Fibroblast of skin of back (primary cell): ENCODE measurements at places on chromosomes 11 and 22.

DNA sequence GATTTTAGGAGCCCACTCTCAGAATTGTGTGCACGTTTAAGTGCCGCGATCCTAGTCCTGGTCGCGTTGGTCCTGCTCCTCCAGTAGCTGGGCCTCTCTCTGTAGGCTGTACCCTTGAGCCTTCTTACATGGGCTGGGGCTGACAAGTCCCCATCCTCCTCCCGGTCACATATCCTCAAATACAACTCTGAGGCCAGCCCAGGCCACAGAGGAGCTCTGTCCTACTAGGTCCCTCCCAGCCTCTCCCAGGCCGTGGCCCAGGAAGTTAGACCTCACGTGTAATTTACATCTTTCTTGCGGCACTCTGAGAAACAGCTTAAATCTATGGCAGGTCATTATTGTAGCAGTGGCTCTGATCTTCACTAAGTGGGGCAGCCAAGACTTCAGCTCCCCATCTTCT lies 207.2 kb upstream of the TBCEL start:
- DNase-seq = no peak

- DNase-seq = no peak
Measured at GRCh38 chr22:38303974-38304373, 13.3 kb downstream of the CSNK1E start.

- DNase-seq = peak; percentile 11
Measured at GRCh38 chr11:111707039-111707690, 59.0 kb downstream of the PPP2R1B start.

DNA sequence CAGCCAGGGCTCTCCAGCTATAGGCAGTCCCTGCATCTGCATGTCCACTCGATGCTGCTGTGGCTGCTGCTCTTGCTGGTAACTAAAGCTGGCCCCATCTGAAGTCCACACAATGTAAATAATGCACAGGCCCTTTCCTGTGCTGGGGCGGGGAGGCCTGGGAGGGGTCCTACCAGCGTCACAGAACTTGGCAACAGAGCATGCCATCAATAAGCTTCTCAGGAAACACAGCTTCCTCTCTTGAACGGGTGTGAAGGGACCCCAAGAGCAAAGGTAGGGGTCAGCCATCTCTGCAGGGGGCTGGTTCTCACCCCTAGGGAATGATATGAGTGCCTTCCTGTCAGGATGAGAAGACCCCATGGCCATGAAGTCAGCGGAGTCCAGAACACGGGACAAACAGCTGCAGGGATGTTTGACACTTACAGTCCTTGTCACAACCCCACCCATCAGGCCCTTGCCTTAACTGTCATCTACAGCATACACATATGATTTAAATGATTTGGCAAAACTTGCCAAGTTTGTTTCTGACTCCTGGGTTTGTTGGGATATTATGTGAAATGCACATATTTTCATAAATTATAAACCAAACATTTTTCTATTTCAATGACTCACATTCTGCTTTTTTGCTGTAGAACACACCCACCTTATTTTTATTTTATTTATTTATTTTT lies 39.1 kb upstream of the LYVE1 start:
- no peak for DNase-seq

- DNase-seq = no peak
Measured at GRCh38 chr11:11081288-11081687, 223.4 kb upstream of the ZBED5 start.

- DNase-seq = no peak
Measured at GRCh38 chr11:34600339-34601084, 20.4 kb upstream of the EHF start.

DNA sequence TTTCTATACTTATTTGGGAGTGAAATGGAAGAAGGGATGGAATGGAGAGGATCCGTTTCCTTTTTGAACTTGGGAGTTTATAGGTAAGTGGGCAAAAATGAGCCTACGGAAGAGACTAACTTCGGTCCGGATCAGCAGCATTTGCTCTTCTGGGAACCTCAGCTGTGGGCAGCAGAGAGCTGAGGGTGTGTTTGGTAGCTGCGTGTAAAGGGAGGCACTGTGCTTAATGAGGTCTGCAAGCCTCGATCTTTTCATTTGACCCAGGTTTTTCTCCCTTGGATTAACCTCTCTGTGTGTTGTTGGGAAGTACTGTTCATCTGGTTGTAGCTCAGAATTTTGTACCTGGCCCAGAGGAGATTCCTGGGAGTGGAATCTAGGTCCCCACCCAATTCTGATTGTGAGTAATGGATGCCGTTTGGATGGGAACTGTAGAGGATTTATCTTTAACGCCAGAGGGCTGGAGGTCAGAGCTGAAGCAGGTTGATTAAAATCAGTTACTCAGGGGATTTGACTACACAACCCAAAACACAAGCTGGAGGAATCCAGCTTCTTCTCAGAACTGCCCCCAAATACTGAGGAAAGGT lies 201.6 kb upstream of the SORL1-AS1 start:
- DNase-seq = no peak

DNA sequence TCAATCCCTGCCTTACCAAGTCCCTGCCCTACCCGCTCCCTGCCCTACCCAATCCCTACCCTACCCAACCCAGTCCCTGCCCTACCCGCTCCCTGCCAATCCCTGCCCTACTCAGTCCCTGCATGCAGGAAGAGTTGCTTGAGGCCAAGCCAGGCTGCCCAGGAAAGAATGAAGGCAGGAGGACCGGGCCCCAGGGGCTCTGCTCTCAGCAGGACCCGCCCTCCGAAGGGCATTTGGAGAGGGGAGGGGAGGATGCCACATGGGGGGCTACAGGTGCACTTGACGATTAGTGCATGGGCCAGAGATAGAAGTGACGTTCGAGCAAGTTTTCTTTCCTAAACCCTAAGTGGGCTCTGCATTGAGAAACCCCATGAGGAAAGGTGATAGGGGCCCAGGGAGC lies 581.2 kb downstream of the TBC1D22A start:
- no peak for DNase-seq

- DNase-seq = peak; percentile 77
Measured at GRCh38 chr22:36332623-36333332, 55.0 kb downstream of the MYH9 start.

- DNase-seq = no peak
Measured at GRCh38 chr11:57792060-57792541, 30.5 kb downstream of the CTNND1 start.

DNA sequence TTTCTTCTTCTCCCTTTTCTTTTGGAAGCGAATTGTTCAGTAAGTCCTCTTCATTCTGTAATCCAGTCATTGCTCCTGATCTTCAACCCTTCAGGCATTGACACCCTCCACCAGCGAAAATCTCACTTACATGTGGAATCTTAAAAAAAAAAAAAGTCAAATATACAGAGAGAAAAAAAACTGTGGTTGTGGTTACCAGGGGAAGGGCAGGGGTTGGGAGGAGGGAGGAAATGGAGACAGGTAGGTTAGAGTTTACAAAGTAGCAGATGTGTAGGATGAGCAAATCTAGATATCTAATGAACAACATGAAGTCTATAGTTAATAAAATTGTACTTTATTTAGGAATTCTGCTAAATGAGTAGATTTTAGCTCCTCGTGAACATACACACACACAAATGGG lies 17.7 kb upstream of the TMEM123 start:
- DNase-seq = no peak

DNA sequence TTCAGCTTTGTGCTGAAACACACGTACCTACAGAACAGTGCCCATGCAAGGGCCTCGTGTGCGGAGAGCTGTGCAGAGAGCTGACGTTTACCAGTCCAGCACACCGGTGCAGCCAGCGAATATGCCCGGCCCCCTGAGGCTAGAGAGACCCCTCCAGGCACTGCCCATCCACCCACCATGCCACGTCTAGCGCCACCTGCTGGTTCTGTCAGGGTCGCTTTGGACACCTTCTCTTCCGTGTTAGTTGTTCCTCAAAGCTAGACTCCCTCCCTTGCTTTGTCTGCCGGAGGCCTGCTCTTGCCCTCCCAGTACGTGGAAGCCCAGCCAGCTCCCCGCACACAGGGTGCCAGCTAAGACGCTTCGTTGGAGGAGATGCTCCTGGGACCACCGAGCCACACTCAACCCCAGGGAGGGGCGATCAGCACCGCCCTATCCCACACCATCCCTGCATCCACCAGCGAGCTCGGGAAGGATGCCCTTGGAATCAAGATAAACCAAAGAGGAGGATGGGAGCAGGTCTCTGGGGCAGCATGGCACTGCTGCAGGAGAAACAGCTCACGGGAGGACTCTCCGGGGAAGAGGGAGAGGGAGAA lies 43.4 kb downstream of the CPT1A start:
- no peak for DNase-seq

- DNase-seq = no peak
Measured at GRCh38 chr11:105367129-105367528, 227.6 kb upstream of the CARD18 start.

GRCh38 chr11:93917673-93918072 lies 67.3 kb upstream of the VSTM5 start:
- no peak for DNase-seq

DNA sequence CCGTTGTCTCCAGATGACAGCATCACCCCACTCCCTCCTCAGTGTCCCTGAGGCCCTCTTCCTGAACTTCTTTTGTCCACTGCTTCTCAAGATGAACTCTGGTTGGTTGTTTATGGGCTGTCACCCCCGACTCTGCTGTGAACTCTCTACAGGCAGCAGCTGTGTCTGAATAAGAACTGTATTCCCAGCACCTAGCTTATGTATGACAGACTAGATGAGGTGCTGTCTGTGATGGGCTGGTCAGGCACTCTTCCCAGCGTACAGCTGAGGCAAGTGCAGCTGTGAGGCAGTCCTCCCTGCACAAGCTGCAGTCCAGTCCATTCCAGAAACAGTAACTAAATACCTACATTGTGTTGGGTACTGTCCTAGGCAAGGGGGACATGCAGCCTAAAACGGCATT lies 111.4 kb upstream of the PITPNB start:
- DNase-seq = no peak

- no peak for DNase-seq
Measured at GRCh38 chr22:39819429-39819828, 74.1 kb downstream of the ENTHD1 start.

GRCh38 chr11:13576995-13577394 lies 81.2 kb upstream of the PTH start:
- no peak for DNase-seq

DNA sequence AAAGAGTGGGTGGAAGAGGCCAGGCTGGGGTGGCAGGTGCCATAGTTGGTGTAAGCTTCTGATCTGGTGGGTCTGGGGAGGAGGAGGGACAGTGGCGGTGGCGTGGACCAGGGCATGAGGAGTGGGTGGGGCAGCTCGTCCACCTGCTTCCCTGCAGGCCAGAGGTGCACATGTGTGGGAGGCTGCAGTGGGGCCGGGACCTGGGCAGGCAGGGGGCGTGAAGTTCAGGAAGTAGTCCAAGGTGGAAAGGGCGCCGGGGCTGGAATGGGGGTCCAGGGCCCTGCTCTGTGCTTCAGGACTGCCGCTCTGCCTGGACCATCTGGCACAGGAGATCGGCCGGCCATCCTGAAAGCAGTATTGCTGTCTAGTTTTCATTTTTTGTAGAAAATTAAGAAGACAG lies 15.9 kb downstream of the RIBC2 start:
- DNase-seq = no peak

- DNase-seq = no peak
Measured at GRCh38 chr22:38830026-38830844, 13.6 kb downstream of the NPTXR start.

- peak; percentile 33 for DNase-seq
Measured at GRCh38 chr11:110430267-110431050, 711 bp downstream of the FDX1 start.

DNA sequence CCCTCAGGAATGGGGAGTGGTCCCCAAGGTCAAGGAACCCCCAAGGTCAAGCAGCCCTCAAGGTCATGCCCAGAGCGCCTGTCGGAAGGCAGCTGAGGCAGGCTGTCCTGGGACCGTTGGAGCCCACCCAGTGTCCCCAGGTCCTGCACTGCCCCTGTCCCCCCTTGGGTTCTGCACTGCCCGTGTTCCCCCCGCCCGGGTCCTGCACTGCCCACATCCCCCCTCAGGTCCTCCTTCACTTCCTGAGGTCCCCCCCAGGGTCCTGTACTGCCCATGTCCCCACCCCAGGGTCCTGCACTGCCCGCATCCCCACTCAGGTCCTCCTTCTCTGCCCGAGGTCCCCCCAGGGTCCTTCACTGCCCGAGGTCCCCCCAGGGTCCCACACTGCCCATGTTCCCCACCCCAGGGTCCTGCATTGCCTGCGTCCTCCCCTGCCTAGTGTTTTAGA lies 1073.0 kb downstream of the BRD1 start:
- no peak for DNase-seq

DNA sequence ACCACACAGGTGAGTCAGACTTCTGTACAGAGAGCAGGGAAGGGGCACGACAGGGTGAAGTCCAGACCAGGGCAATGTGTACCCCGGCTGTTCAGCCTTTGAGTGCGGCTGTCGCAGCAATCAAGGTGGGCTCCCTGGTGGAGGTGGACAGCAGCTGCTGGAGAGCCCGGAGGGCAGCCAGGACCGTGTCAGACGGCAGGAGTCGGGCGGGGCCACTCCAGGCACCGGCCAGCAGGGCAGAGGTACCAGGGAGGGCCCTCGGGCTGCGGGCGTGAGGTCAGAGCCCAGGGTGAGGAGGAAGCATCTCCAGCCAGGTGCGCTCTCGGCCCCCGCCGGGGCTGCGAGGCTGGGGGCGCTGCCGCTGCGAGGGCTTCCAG lies 802 bp upstream of the PIM3 start:
- DNase-seq = peak; percentile 22

DNA sequence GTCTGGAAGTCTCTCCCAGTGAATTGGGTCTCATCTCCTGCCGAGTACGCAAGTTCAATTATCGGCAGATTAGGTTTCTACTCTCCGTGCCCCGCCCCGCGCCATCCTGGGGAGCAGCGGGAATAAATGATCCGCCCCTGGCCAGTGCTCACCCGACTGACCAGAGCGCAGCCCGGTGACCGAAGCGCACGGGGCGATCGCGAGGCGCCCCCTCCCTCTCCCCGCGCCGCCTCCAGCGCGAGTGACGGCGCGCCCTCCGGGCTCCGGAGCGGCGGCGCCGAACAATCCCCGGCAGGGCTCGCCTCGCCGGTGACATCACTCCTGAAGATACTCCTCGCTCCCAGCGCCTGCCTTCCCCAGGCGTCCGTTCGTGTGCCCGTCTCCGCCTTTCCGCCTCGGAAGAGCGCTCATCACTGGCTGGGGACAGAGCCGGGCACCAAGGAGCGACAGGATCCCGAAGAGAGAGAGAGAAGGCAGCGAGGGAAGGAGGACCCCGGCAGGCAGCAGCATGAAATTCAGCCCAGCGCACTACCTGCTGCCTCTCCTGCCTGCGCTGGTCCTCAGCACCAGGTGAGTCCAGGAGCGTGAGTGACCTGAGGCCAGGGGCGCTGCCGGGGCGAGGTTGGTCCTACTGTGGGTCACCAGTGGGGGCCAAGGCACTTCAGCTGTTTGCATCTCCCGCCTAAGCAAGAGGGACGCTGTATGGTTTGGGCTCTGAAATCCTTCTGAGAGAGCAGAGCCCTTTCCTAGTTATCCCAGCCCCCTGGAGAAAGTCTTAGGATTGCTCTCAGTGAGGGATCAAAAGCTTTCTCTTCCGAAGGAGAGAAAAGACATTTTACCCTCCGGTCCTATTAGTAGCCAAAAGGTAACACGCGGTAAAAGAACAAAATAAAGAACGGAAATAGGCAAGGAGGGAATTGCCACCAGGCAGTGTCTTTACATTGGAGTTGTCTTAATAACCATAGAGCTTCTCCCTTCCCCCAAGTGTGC lies at the start of gene LUZP2:
TSS of gene LUZP2 (plus strand) at position 318 of the 990 bp plus-strand sequence.
- peak; percentile 73 for DNase-seq

- DNase-seq = no peak
Measured at GRCh38 chr11:134915212-134915611, 503.2 kb upstream of the B3GAT1 start.
